Activated T-helper 1 cell treated with anti-CD3 and anti-CD28 coated beads, Interleukin-12 subunit alpha, Interleukin-12 subunit beta, Interleukin-2, Interleukin-4 antibody, amounts not matched to agents 30 ng/mL and 10 ng/mL and 1 ng/mL, durations not matched to agents 14 hours and 24 hours and 36 hours (primary cell): ENCODE measurements at places on chromosomes 7 and 10. TPM values are rescaled to one million over a fixed set of nuclear protein-coding genes. Genes with fewer than 3 reads are reported as not detected.

DNA sequence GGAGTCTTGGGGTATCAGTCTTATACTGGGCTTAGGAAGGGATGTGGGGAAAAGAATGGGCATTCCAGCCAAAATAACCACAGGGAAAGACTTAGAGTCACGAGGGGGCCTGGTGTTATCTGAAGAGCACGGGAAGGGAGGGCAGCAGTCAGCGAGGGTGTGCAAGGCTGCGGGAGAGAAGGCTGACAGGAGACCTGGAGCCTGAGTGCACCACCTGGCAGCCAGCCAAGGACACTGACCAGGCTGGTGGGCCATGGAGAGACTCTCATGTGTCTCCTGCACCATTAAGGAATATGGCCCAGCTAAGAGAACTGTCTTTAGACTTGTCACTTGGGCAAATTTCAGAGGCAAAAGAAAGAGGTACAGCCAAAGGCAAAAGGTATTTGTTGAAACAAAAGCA lies 69.6 kb downstream of the PKD1L1 start:
- DNase-seq: no peak

- DNase-seq: no peak
Measured at GRCh38 chr7:153529100-153529499, 523.1 kb upstream of the DPP6 start.

DNA sequence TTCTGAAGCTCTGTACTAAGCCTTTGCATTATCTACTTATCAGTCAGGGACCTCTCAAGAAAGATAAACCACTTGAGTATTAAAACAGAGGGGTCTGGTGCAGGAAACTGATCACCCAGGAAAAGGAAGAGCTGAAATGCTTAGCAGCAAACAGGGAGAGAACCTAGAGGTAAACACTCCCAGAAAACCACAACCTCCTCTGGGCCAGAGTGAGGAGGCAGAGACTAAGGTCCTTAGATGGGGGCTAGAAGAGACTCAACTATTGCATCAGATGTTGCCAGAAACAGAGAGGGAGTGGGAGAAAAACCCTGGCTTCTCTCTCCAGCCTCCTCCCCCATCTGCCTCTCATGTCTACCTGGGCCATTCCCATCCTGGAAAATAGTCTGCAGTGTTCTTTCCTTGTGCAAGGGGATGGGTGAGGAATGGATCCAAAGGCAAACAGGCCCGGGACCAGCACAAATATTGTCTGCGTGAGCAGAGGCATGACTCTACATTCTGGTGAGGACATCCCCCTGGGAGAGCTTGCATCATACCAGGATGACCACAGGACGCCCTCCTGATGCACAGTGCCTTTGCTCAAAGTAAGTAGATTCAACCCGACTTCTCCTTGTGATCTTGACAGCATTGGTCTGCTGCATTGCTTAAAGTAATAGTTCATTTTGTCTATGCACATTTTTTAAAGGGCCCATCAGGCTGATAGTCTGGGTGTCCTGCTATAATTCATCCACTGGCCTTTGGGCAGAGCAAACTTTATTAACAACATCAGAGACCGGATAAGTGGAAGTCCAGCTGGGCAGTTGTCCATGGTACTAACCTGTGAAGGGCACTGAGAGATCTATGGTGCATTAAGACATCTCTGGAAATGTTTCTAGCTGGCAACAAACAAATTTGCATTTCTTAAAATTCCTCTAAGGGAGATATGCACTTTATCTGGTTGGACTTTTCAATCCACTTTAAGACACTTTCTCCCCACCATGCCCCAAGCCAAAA lies 22.4 kb upstream of the ODAD2 start:
- DNase-seq: no peak

- DNase-seq: no peak
Measured at GRCh38 chr7:40305229-40305628, 170.4 kb downstream of the SUGCT start.

GRCh38 chr7:75818472-75818871 lies 4.9 kb upstream of the CCL24 start:
- DNase-seq: no peak

- no peak for DNase-seq
Measured at GRCh38 chr7:88268858-88269257, 37.8 kb downstream of the STEAP4 start.

DNA sequence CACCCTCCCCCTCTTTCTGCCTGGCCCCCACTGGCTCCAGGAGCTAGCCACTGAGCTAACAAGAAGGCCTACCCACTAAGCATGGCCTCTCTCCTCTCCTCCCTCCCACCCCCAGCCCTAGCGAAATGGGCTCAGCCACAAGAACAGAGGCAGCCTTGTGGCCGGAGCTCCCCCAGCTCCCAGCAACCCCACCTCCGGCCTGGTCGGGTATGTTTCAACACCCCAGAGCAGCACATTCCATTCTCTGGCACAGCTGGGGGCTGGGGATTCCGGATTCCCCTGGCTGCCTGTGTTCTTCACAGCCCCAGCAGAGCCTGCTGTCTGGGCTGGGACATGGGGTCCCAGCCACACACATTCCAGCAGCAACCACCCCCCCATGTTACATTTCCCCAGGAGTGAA lies 9.0 kb downstream of the SFRP5 start:
- DNase-seq: no peak

DNA sequence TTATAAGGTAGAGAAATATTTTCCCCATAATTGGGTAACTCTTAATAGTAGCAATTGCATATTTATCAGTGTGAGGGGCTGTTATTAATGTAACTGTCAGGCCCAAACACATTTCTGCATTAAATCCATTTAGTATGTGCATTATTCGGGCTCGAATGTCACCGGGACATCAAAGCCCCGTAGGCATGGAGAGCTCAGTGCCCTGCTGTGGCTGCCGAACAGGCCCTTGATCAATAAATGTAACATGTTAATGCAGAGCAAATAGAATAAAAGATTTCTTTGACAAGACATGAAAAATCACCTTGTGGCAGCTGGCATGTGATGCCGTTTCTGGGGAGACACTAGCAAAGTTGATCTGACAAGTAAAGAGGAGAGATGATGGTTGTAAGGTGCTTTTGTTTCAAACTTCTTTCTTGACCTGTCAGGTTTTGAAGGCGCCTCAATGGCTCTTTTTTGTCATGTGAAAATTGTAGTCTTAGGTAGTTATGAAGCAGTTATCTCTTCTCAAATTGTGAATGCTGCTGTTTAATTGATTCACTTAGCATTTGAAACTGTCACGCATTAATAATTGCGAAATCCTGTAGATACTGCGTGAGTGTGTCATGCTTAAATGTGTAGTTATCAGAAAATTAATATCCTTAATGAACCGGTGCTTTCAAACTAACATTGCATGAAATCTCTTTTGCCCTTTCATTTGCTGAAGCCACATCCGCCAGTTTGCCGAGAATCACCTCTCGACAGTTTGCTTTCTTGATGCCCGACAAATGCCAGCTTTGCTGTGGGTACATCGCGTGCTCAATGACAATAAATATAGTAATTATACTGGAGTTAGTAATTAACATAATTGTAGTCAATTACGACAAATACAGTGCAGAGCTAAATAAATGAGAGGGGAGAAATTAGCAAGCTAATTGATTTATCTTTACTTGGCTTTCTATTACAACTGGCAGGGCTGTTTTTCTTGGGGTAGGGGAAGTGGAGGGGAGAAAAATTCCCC lies 19.5 kb downstream of the LRMDA start:
- DNase-seq: no peak

DNA sequence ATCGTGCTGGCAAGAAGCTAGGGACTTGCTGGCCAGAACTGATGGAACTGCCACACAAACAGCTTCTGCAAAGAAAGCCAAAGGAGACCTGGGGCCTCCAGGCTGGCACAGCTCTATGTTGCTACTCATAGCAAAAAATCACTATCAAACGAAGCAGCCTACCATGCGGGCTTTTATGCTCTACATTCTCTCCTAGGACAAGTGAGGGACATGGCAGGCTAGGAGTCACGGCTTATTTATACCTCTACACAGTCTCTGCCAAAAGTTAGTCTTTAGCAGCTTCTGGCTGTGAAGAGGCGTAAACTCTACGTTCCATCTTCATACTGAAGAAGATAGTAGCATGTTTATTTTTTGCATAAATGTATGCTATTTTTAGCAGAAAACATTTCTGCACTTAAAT lies 35.4 kb downstream of the CDCA7L start:
- no peak for DNase-seq

- DNase-seq: no peak
Measured at GRCh38 chr10:34654211-34654610, 160.9 kb downstream of the PARD3 start.

- DNase-seq: no peak
Measured at GRCh38 chr10:95531994-95532399, 29.2 kb downstream of the SORBS1 start.

GRCh38 chr7:41336981-41337380 lies 365.9 kb downstream of the INHBA start:
- DNase-seq: no peak

DNA sequence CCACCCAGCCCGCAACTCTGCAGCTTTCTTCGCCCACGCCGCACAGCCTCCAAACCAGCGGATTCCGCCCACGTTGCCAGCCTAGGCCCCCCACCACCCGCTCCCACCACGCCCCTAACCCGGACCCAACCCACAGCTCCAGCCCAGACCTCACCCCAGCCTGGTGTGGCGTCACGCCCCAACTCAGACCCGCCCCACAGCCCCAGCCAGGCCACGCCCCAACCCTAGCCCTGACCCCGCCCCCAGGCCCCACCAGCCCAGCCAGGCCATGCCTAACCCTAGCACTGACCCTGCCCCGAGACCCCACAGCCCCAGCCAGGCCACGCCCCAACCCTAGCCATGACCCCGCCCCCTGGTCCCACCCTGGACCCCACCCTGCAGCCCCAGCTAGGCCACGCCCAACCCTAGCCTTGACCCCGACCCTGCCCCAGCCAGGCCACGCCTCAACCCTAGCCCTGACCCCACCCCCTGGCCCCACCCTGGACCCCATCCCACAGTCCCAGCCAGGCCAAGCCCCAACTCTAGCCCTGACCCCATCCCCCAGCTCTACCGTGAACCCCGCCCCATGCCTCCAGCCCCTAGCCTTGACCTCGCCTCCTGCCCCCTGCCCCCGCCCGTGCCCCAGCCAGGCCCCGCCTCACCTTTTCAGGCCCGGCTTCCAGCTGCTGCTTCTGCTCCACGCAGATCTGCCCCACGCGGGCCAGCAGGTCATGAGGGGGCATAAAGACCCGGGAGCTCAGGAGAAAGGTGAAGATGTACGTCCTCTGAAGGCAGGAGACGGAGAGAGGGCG lies 64.0 kb downstream of the RASGEF1A start:
- peak; percentile 22 for DNase-seq

- no peak for DNase-seq
Measured at GRCh38 chr10:111475720-111476119, 398.9 kb downstream of the ADRA2A start.

DNA sequence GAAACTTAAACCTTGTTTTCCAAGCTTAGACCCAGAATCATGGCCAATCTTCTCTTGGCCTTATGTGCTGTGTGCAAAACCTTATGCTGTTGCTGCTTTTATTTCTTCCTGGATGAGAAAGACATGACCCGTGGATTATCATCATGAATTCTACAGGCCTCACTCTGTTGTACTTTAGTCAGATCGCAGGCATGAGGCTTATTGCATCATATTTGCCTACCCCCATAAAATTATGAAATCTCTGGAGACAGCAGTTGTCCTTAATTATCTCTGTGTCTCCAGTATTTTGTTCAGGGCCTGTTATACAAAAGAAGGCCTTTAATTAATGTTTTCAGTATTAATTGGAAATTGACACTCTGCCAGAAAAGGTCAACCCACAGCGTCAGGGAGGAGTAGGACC lies 71.6 kb downstream of the PLCE1 start:
- no peak for DNase-seq

DNA sequence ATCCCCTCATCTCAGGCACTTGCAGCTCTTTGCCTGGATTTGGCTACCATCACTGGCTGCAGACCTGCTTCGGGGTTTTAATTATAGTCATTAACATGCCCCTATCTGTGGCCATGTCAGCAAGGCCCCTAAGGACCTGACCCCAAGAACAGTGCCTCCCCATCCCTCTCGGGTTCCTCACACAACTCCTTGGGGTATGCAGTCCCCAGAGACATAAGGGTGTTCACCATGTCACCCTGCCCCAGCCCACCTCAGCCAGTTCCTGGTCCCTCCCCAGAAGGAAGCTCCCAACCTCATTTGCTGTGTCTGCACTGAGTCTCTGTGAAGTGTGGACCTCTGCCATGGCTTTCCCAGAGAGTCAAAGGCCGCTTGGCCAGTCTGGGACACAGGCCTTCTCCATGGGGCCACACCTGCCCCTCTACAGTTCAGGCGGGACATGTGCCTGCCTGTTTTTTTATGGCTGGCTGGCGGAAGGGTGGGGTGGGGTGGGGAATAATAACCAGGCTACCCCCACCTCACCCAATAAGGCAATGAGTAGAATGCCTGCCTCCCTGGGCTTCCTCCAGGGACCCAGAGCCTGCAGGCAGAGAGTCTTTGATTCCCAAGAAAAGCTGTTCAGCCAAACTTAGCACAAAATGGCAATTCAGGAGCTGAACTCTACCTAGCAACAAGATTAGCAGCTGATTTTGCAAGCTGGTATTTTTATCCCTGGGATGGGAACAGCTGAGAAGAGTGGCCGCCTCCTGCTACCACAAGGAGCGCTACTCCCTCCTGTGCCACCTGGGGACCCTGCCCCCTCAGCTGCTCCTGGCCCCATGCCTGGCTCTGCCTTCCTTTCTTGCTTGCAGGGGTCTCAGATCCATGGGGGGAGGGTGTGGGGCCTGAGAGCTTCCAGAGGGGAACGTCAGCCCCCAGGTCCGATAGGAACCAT lies 23.7 kb upstream of the CAMK2B start:
- DNase-seq: no peak

GRCh38 chr7:72924386-72924732 lies 536 bp upstream of the POM121 start:
- DNase-seq: no peak

- DNase-seq: no peak
Measured at GRCh38 chr7:73701357-73701995, 18.0 kb downstream of the STX1A start.

DNA sequence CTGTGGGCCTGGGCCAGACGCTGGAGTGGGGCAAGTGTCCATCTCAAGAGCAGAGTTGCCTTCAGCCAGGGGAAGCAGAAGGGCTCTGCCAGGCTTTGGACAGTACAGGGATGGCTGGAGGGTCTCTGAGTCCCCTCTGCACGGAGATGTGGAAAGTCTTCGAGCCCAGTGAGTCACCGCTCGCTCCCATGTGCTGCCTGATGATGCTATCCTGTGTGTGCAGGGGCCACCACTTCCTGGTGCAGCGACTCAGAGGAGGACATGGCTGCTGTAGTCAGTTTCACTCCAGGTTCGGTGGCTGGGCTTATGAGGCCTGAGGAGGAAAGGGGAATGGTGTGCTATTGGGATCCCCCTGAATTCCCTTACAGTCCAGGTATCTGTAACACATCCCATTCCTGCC lies 6.0 kb downstream of the ADCYAP1R1 start:
- DNase-seq: no peak

- DNase-seq: no peak
Measured at GRCh38 chr10:86509145-86509544, 12.4 kb downstream of the WAPL start.

GRCh38 chr10:132526676-132527075 lies 10.9 kb upstream of the INPP5A start:
- no peak for DNase-seq

Gene GBX1
- not detected in 2 replicates for total RNA-seq

Gene SCIN
- total RNA-seq: not detected in 2 replicates

Gene C10orf62
- total RNA-seq: not detected in 2 replicates

Gene CARD11
- 120 and 128 TPM in 2 replicates for total RNA-seq

Gene ADRA2A
- not detected in 2 replicates for total RNA-seq

Gene AKR1D1
- not detected in 2 replicates for total RNA-seq

Gene ESYT2
- total RNA-seq: 59.1 and 63.1 TPM in 2 replicates

Gene PDK4
- not detected in 2 replicates for total RNA-seq

Gene ADCYAP1R1
- total RNA-seq: not detected in 2 replicates

Gene OGDHL
- total RNA-seq: 1.2 and 2.8 TPM in 2 replicates

Gene ELOVL3
- total RNA-seq: 0.18 TPM in 1 of 2 replicates, not detected in the other

Gene SH2D4B
- total RNA-seq: 0.18 and 0.20 TPM in 2 replicates

Gene CAMK2B
- 0.47 and 0.76 TPM in 2 replicates for total RNA-seq
